ENCODE measurements at places on chromosomes 2 and 18.

- no peak for DNase-seq
Observed at GRCh38 chr2:206189691-206190090, 30.0 kb downstream of the EEF1B2 start.

DNA sequence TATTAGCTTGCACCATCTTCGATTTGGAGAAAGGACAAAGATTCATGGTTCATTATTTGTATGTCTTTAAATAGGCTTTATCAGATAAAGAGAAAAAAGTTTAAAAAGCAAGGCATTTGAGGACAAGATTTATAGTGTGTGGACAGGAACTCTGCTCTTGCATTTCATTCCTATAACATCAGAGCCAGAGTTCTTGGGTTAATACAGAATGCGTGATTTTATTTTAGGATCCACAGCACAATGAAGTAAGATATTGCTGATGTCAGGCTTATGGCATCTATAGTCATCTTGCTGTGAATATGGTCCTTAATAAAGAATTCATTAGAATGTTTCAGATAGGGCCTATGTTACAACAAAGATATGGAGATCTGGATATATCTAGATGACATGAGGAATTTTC, 19.7 kb downstream of the RASGRP3 start:
- no peak for DNase-seq

DNA sequence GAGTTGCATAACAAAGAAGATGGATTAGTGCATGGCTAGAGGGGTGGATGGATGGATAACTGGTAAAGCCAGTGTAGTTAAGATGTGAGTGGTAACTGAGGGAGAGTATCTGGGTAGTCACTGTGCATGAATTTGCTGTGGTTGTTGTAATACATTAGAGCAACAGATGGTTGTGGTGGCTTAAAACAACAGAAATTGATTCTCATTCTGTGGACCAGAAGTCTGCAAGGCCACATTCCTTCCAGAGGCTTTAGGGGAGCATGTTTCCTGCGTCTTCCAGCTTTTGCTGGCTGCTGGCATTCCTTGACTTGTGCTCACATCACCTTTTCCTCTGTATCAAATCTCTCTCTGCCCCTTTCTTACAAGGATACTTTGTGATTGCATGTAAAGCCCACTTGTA, 155.4 kb downstream of the ASB1 start:
- no peak for DNase-seq

- no peak for DNase-seq
Observed at GRCh38 chr2:200317975-200318374, 11.5 kb downstream of the SPATS2L start.

- no peak for DNase-seq
Observed at GRCh38 chr18:58313491-58314032, 269.5 kb downstream of the NEDD4L start.

GRCh38 chr2:144982481-144982880, 462.6 kb upstream of the ZEB2 start:
- DNase-seq: no peak

GRCh38 chr2:138615257-138615656, 113.7 kb downstream of the SPOPL start:
- no peak for DNase-seq

GRCh38 chr2:96868555-96869280, 1.2 kb downstream of the SEMA4C start:
- peak; percentile 47 for DNase-seq

DNA sequence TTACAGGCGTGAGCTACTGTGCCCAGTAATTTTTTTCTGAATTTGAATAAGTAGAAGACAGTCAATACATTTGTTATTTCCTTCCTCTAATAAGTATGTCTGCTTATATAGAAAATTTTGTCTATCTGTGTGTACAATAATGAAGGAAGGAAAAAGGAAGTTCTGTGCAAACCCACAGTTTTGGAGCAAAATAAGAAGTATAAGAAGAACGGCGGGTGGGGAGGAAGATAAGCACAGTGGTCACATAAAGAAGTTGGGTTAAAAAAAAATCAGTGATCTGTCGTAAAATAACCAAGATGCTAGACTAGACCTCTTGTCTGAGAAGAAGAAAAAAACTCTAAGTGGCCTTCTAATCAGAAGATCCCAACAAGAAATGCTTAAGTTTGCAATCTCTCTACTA, 20.2 kb downstream of the MGAT4A start:
- no peak for DNase-seq

GRCh38 chr2:126952216-126952615, 53.5 kb downstream of the TEX51 start:
- DNase-seq: no peak

DNA sequence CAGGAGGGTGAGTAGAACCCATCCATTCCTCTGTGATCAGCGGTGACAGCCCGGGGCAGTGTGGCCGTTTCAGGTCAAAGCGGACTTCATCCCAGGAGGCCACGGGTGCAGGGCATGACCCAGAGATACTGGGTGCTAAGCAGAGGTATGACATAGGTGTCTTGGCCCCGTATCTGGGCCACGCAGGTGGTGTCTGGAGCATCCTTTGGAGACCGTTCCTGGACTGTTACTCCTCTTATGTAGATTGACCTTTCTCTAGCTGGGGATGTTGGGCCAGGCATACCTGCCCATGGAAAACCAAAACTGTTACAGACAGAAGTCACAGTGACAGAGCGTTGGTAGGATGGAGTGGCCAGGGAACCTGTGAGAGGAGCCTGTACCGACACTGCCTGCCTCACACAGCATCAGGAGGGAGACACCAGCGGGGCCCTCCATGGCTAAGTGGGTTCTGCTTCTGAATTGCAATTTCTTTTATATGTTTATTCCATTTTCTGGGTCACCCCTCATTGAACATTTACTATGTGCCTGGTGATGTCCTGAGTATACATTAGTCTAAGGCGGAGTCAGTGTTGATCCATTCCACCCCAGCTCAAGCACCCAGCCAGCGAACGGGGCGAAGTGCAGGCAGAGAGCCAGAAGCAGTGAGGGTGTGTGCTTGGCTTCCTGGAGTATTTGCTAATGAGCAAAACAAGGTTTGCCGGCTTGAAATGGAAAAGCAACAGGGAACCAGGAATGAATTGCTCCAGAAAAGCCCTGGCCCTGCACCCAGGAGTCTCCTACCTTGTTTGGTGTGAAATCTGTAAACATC, 141.7 kb downstream of the SH3RF3 start:
- no peak for DNase-seq

GRCh38 chr18:13218368-13218991, at the start of gene LDLRAD4:
Gene LDLRAD4, plus strand, starts transcription at chr18:13218760.
- DNase-seq: peak; percentile 30

DNA sequence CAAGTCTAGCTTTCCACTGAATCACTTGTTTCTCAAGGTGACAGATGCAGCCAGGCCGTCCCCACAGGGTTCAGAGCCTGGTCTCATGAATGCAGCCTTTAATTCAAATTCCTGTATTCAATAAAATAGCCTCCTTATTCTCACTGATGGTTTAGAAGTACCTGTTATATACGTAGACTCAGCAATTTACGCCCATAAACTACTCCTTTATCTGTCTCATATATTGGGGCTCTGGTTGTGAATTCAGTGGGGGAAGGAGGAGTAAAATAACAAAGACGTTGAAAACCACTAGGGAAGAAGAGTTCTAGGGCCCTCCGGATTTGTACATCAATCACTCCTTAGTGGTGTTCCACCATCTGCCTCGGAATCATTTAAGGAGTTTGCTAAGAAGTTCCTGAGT, 1.7 kb downstream of the OBSL1 start:
- DNase-seq: no peak

GRCh38 chr2:66170744-66171330, 264.1 kb upstream of the MEIS1 start:
- DNase-seq: no peak

DNA sequence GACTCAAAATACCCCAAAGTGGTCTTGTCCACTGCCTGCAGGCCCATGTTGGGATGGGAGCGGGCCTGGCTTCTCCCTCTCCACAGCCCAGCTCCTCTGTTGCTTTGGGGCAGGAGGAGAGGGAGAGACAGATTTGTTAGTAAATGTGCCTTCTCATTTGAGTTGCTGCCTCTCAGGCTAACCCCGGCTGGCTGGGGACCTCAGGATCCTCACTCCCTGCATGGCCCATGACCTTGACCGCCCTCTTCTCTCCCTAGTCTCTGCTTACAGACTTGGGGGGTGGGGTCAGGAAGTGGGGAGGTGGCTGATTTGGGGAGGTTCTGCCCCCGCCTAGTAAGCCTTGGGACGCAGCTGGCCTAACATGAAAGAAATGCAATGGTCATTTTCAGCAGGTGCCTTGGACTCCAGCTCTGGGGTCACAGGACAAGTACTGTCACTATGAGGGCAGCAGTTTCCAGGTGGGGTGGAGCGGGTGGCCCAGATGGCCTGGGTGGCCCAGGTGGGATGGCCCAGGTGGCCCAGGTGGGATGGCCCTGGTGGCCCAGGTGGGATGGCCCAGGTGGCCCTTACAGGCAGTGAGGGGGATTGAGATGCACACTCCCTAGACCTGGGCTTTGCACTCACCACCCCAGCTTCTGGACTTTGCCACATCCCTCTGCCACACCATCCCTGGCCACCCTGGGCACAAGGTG, 24.1 kb downstream of the HJURP start:
- no peak for DNase-seq

DNA sequence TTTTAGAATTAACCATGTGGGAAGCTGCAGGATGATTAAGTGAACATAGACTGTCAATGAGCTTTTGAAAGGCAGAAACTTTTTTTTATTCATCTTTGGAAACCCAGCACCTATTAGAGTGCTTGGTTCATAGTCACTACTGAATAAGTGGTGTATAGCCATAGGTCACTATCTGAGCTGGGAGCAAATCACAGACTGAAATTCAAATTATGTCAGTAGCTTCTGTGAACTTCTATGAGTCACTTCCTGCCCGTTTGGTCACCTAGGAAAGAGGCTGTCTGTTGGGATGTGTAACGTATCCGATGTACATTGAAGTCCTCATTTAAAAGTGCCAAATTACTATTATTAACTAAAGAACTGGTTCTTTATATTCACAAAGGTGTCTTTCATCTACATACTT, 20.5 kb upstream of the SLC40A1 start:
- DNase-seq: peak; percentile 17

DNA sequence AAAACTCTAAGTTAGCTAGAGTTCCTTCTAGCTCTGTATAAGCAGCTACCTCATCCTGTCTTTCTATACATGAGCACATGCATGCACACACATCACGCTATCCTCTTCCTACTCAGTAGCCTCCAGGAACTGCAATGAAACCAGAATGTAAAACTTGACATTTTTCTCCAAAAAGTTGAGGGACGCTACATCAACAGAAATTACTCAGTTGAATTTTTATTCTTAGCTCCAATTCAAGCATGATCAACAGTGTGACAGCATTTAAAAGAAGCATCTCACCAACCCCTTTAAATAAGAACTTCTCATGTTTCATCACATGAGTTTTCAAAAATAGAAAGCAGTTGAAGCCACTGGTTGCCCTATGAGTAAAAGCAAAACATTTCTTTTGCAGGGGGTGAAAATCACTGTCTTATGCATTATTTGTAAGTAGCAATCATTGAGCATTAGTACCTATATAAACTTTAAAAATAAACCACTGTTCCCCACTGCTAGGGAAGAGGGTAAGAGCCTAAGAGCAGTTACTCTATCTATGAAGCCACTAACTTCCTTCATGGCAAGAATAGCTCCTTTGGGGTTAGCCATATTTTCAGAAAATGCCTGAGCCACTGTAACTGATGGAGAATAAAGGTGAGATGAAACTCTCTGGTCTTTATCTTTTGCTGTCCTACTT, 77.9 kb upstream of the ARL5A start:
- no peak for DNase-seq

DNA sequence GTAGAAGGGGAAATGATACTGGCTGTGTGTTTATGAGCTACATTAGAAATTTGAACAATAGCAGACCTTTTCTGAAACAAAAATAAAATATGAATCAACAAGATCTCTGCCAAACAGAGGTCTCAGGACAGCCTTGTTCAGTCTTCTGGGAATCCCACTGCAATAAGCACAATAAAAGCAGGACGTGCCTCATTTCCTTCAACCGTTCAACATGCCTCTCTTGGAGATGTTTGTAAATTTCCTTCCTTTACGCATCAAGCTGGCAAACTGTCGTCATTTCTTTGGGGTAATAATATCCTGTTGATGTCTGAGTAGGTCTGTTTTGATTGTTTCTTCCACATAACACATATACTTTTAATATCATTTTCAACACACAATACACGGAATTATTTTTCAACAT, 77.2 kb downstream of the TCF4 start:
- no peak for DNase-seq

DNA sequence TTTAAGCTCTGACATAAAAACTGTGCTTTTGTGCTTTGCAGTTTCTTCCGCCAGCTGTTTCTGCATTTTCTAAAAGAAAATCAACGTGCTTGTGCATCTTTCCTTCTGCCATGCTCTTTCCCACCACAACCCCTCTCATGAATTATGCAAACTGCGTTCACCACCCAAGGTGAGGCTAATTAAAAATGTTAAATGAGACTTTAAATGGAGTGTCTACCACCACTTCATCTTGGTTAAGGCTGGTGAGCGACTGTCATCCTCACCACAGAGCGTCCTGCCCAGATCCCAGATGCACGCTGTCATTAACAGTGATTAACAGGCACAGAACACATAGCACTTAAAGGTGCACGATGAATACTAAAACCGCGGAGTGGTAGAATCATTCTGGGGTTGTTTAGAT, 250.5 kb upstream of the RAB6C start:
- DNase-seq: no peak

DNA sequence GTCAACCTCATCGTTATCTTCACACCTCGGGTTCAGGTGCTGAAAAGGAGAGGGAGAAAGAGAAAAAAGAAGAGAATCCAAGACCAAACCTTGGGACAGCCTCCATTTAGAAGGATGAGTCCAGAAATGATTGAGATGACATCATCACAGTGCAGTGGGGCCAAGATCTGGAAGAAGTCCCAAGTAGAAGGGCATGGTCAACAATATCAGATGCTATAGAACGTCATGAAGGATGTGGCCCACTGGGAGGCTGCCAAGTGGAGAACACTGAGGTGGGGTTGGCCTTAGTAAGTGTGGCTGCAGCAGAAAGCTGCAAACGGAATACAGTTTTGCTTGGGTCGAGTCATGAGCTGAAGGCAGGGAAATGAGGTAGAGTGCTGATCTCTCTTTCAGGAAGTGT, 91.1 kb upstream of the FZD7 start:
- DNase-seq: no peak

- DNase-seq: no peak
Observed at GRCh38 chr2:42404676-42405075, 43.7 kb upstream of the COX7A2L start.

All from CD4-positive, alpha-beta T cell treated with Interleukin-2 at 100 ng/mL for 4 hours (primary cell).